AG08395 (cell line): ENCODE measurements at places on chromosomes 2 and 18.

DNA sequence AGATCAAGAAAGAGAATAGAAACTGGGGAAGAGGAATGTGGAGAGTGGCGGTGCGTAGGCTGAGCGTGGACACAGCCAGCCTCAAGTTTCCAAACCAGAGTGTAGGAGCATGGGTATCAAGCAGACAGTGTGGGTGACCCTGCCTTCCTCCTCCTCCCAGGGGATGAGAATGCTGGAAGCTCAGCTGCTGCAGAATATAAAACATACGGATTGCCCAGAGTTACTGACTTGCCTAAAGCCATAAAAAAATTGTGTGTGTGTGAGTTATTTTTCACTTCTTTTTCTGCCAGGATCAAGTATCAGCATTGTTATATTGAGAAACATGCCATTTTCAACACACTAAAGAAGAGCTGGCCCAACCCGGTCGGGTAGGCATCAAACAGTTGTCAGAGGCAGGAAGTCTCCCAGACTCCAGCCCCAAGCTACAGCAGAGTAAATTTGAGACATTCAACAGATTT is 333.3 kb upstream of the ACVR2A start:
- peak; percentile 52 for DNase-seq

DNA sequence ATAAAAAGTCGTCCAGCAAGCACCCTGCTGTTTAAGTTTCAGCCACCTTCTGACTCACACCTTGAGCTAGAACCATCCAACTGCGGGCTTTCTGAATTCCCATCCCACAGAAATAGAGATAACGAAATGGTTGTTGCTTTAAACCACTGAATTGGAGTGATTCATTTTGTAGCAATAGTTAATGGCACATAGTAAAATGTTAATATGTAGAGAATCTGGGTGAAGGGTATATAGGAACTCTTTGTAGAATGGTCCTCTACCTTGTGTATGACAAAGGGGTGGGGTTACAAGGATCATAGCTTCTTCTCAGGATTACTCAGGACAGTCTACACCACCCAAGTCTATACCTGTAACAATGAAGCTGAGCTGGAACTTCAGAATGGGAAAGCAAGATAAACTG is 2.4 kb upstream of the MAPRE3 start:
- no peak for DNase-seq

DNA sequence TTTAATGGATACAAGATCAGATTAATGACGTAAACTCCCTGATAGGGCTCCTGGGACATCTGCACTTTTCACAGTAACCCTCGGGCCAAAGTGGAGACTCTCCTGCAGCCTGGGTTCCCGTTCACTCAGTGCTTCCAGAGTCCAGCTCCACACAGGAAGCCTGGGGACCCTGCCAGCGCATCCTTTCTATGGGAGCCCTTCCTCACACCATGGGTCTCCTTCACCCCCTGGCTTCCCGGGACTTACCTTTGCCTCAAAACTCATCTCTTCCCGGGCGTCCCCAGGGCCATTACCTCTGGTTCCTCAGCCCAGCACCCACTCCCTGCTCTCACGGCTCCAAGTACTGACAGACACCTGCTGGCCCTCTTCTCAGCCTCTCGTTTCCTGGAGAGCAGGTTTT is 40.7 kb upstream of the KLF11 start:
- no peak for DNase-seq

DNA sequence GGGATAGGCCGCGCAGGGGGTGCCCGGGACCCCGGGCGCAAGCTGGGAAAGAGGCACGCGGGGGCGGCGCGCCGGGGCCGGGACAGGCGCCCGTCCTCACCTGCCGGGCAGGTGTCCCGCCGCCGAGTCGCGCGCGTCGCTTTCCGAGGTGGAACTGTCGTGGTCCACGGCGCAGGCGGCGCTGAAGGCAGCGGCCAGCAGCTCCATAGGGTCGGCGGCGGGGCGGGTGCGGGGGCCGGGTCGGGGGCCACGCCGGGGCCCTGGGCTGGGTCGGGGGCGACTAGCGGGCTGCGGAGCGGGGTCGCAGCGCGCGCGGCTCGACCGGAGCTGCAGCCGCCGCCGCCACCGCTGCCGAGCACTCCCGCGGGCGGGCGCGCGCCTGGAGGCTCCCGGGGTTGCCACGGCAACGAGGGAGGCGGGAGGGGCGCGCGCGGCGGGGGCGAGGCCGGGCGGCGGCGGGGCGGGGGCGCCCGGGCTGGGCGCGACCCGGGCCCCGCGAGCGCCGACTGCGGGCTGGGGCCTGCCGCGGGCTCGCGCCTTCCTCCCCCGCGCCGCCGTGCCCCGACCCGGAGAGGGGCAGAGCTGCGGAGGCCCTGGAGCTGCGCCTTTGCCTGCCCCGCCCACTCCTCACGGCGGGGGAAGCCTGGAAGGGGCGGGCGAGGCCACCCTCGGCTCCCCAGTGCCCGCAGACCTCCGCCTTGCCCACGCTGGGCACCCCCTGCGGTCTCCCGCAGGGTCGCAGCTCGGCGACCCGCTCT is 57.9 kb downstream of the SNORC start:
- peak; percentile 17 for DNase-seq

GRCh38 chr18:26503382-26503781 is 45.0 kb downstream of the KCTD1 start:
- DNase-seq = no peak
